Stimulated activated CD4-positive, alpha-beta T cell treated with anti-CD3 and anti-CD28 coated beads, Interleukin-12 subunit alpha, Interleukin-12 subunit beta, amount 100 ng/mL, for 48 hours (primary cell): ENCODE measurements at places on chromosomes 12 and 14.

DNA sequence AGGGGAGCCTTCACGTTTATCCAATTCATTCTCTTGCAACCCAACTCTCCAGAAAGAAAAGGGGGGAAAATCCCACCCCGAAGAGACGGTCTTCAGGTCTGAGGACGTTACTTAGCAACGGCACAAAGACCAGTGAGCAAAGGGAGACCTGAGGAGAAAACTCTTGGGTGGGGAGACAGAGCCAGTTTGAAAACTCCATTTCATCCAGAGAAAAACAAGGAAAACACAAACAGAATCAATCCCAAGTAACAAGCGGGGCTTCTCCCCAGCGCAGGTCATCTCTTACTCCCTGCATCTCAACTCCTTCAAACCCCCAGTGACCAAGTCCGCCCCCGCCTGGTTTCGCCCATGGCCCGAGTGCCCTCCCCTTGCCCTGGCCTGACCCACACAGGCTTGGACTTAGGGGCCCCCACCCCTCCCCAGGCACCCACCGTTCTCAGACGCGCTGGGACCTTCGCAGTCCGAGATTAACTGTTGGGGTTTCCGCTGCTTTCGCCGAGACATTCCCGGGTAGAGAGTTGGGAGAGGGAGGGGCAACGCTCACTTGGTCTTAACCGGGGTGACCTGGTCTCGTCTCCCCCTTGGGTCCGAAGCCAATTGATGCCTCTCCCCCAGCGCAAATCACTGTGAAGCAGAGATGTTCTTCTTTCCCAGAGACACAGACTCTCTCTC lies 10.4 kb upstream of the SALL2 start:
- DNase-seq: no peak

DNA sequence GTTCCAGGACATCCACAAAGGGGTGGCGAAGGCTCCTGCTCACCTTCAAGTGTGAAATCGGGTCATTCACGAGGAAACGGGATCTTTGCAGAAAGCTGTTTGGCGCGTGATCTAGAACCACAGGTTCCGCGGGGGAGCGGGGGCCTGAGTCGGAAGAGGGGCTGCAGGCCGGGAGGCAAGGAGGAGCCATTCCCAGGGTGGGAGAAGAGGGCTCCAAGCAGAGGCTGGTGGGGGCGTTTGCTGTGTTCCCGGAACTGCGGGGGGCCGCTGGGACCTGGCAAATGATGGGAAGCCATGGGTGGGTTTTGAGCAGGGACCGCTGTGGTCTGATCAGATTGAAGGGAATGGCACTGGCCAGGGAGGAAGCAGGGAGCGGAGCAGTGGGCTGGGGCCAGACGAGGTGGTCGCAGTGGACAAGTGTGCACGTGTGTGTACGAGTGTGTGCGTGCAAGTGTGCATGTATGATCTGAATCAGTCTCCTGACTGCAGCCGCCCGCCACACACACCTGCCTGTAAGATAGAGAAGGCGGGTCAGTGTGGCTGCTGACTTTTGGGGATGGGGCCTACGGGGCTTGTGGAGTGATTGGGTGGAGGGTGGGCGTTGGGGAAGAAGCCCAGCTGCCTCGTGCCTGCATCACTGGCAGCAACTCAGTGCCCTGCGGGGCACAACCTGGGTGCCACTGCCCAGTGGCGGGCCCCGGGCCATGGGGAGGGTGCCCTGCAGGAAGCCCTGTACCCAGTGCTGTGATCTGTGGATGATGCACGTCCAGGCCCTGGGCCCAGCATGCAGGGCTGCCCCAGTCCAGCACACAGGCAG lies 141.9 kb downstream of the KIF26A start:
- DNase-seq: no peak

DNA sequence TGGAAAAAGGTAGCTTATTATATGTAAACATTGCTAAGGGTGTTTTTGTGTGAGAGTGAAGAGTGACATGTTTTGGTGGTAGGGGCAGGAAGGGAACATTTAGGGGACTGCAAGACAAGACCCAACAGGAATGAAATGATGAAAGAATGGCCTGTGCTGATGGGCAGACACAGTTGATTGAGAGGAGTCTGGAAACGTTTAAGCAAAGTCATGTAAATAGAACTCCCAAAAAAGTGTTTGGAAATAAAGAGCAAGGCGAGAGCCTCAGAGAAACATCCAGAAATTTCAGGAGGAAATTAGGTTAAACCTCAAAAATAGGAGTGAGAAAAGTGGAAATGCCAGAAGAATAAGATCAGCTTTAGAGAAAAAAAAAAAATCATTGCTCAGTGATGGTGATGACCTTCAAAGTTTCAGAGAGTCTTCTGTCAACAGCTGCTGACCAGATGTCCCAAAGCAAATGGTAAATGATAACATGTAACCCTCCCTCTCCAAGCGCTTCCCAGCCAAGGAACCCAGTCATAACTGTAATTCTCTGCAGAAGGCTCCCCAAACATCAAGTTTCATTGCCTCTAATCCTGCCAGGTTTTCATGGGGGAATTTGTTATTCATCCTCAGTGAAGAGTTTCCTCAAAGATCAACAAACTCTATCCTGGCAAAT lies 223.2 kb upstream of the FAR2 start:
- no peak for DNase-seq

DNA sequence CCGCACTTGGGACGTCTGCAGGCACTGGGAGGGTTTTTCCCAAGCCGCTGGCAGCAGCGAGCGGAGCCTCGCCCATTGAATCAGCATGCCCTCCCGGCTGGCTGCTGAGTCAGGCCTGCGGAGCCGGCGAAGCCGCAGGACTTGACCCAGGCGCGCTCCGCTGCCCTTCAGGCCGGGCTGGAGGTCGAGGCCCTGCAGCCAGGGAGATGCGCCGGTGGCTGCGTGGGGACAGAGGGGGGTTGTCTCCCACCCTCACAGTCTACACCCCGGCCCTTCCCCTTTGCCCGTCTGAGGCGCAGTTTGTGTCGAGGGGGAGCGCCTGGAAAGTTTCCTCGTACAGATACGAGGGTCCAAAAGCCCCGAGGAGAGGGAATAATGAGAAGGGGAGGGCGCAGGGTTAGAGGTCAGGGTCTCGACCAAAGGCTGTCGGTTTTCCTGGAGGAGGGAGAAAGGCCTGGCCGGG lies 759 bp upstream of the KLC1 start:
- DNase-seq: no peak

- no peak for DNase-seq
These were observed 85.3 kb downstream of the SLC25A47 start for GRCh38 chr14:100408350-100409002.
